ENCODE measurements at places on chromosomes 1 and 21.

- no peak for DNase-seq
These were observed 8.7 kb upstream of the RNU1-2 start for GRCh38 chr1:16886860-16887605.

- DNase-seq, result no peak
These were observed 9.1 kb downstream of the CDKN2C start for GRCh38 chr1:50978852-50979781.

DNA sequence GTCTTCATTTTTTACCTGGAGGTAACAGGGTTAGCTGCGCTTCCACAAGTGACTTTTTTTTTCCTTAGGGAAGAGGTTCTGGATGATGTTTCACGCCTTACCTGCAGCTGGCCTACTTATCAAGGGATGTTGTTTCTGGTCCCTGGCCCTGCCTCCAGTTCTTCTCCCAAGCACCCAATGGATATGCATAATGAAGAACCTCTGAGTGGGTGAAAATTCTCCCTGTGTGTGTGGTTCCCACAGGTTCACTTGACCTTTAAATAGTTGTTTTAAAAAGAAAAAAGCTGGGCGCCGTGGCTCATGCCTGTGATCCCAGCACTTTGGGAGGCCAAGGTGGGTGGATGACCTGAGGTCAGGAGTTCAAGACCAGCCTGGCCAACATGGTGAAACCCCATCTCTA lies 31.8 kb upstream of the DPT start:
- no peak for DNase-seq

GRCh38 chr1:237737448-237737847 lies 153.3 kb downstream of the ZP4 start:
- no peak for DNase-seq
